Left kidney (tissue), 8 donors: ENCODE measurements at places on chromosomes 4 and X. TPM values are rescaled to one million over a fixed set of nuclear protein-coding genes. Genes with fewer than 3 reads are reported as not detected.

- DNase-seq: peak; percentile 0
Measured at GRCh38 chrX:149871940-149872339, 9.0 kb upstream of the MAGEA8 start.

Gene SSX2
- not detected for polyA plus RNA-seq

- DNase-seq: no peak
Measured at GRCh38 chr4:113646442-113646822, 115.1 kb downstream of the CAMK2D start.

Gene MAGT1
- polyA plus RNA-seq: 100 TPM

DNA sequence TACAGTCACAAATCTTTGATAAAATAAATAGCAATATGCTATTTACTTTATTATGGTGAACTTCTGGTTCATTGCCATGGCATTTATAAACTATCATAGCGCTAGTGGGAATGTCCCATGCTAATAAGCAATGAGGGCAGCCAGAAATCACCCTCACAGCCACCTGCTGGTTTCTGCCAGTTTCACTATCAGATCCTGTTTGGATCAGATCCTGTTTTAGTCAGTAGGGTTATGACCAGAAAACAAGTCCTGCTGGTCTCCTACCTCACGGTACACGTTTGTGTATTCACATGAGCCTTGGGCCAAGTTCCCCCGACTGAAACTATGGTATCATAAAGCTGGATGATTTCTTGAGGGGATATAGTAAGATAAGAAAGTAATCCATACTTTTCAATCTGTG lies 17.7 kb downstream of the FOXR2 start:
- DNase-seq: no peak

- DNase-seq: no peak
Measured at GRCh38 chr4:155615081-155615887, 51.4 kb upstream of the GUCY1A1 start.

GRCh38 chr4:153790962-153791551 lies 2.2 kb upstream of the SFRP2 start:
- no peak for DNase-seq

GRCh38 chrX:143437439-143437838 lies 79.8 kb downstream of the SPANXN3 start:
- DNase-seq: no peak

DNA sequence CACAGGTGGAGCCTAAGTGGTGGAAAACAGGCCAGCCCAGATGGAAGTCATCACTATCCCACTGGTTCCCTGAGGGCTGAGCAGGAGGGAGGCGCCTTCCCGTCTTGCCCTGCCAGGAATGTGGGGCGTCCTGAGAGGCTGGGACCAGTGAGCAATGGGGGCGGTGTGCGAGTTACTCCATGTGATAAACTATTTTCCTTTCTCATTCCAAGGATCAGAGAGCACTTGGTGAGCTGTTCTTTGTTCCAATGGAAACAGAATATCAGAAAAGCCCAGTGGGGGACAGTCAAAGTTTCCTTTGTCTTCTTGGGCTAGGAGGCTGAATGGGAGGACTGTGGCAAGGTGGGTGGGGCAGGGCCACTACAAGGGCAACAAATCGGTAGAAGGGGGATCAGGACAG lies 86.2 kb downstream of the NHSL2 start:
- no peak for DNase-seq

DNA sequence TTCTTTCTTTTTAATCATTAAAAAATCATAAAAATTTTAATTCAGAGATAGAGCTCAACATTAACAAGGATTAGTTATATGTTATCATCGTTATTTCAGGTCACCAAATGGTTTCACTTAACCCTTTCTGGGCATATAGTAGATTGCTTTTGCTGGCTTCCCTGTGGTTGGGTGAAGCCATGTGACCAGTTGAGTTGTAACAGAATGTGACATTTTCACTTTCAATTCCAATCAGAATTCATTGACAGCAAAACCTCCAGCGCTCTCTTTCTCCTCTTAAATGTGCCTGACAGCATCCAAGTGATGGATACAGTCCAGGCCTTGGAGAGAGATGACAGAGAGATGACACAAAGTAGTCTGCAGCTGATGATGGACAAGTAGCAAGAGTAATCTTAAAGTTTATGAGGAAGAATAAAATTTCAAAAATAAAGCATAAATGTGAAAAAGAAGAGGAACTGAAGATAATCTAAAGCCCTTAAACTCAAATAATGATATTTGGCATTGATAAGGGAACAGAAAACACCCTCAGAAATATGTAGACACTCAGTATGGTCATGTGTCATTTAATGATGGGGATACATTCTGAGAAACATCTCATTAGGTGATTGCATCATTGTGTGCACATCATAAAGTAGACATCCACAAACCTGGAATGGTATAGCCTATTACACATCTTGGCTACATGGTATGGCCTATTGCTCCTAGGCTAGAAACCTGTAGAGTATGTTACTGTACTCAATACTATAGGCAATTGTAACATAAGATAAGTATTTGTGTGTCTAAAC lies 92.3 kb upstream of the QRFPR start:
- no peak for DNase-seq

- DNase-seq: no peak
Measured at GRCh38 chrX:150982235-150982787, 824 bp upstream of the HMGB3 start.

- no peak for DNase-seq
Measured at GRCh38 chr4:83075311-83076095, 39.0 kb downstream of the PLAC8 start.

- DNase-seq: no peak
Measured at GRCh38 chrX:960821-961220, 251.6 kb downstream of the CRLF2 start.

Gene NOX1
- polyA plus RNA-seq: 0.93 TPM

GRCh38 chr4:145276050-145276449 lies 95.7 kb upstream of the OTUD4 start:
- DNase-seq: no peak

GRCh38 chr4:101050088-101050836 lies 297.1 kb downstream of the PPP3CA start:
- DNase-seq: no peak

Gene ADH6
- polyA plus RNA-seq: 32.0 TPM

GRCh38 chr4:84058201-84058600 lies 440.9 kb downstream of the NKX6-1 start:
- DNase-seq: no peak

- no peak for DNase-seq
Measured at GRCh38 chr4:184384056-184384809, 90.1 kb downstream of the IRF2 start.

Gene EGFL6
- 23.1 TPM for polyA plus RNA-seq
